Activated CD4-positive, CD25-positive, alpha-beta regulatory T cell (primary cell): ENCODE measurements at places on chromosomes 2 and 18.

DNA sequence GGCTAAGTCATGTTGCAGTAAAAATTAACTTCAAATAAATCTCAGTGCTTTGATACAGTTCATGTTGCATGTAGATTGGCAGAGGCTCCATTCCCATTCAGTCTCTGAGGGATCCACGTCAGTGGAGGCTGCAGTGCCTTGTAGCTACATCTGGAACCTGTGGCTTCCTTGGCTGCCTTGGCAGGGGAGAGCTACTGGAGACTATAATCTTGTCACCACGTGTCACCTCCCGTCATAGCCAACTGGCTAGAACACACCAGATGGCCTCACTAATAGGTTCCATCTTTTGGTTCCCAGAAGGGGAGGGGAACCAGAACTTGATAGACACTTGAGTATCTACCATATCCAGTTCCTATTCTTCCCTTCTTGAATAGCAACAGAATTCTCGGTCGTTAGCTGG, 28.4 kb downstream of the E2F6 start:
- no peak for DNase-seq

DNA sequence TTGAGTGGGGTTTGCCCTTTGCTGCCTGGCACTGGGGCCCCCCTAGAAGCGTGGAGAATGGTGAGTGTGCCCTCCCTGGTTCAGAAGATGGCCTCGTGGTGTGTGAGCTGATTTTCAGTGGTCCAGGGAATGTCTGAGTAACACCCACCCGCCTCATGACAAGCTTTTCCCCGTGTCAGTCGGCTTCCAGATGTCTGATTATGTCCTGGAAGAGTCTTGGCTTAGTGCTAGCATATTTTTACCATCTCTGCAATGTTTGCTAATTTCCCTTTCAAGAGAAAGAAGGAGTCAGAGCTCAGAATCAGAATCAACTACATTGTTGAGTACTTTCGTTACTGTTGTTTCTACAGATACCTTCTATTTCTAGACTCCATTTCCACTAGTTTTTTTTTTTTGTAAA, 214.7 kb downstream of the SEPTIN10 start:
- DNase-seq = no peak

DNA sequence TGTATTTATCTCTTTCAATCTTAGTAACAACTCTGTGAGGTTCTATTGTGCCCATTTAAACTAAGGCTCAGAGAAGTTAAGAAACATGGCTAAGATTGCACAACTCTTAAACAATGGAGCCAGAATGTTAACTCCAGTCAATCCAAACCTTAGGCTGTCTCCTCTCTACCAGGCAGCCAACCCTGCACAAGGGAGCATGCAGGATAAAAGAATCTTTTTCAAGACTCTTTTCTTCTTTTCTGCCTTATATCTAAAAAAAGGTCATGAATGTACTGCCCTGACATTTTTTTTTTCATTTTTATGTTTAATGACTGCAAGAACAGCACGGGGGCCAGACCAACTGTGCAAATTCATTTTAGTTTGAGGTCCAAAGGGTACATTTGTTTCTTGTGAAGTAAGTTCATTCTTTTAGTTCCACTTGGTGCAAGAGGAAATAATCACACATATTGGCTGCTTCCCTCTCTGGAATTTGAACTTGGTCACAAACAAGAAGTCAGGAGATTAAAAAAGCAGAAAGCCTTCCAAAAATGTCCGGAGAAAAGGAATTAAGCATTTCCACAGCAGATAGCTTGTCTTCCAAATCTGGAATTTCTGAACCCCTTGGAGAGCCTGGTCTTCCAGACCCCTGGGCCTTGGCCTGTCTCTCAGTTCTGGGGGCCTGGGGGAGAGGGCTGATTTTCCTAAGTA, 96.0 kb upstream of the RIOK3 start:
- DNase-seq = no peak

DNA sequence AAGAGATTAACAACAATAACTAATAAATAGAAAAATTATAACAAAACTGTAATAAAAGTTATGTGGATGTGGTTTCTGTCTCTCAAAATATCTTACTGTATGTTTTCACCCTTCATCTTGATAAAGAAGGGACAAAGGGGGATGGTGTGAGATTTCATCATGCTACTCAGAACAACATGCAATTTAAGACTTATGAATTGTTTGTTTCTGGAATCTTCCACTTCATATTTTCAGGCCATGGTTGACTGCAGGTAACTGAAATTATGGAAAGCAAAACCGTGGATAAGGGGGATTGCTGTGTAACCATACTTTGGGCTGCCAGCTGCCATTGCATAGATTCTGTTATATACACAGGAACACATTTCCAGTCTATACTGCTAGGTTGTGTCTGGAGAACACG, 45.6 kb downstream of the NEB start:
- DNase-seq = no peak

- no peak for DNase-seq
These were observed 77.2 kb upstream of the FIGN start for GRCh38 chr2:163812926-163813520.

DNA sequence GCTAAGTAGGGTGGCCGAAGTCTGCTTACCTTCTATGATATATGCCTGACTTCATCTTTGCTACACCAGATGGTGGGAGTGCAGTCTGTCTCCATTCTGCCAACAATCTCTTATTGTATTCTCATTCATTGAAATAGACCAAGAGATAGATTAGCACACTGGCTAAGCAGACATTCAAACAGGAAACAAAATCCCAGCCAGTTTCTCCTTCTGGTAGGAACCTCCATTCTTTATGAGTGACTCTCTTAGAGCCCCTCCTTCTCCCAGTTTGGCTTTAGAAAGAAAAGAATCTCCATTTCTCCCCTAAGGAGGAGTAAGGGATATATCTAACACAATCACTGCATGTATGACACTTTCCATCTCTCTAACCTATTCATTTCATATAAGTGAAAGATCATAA, 118.9 kb upstream of the COL5A2 start:
- DNase-seq = no peak

DNA sequence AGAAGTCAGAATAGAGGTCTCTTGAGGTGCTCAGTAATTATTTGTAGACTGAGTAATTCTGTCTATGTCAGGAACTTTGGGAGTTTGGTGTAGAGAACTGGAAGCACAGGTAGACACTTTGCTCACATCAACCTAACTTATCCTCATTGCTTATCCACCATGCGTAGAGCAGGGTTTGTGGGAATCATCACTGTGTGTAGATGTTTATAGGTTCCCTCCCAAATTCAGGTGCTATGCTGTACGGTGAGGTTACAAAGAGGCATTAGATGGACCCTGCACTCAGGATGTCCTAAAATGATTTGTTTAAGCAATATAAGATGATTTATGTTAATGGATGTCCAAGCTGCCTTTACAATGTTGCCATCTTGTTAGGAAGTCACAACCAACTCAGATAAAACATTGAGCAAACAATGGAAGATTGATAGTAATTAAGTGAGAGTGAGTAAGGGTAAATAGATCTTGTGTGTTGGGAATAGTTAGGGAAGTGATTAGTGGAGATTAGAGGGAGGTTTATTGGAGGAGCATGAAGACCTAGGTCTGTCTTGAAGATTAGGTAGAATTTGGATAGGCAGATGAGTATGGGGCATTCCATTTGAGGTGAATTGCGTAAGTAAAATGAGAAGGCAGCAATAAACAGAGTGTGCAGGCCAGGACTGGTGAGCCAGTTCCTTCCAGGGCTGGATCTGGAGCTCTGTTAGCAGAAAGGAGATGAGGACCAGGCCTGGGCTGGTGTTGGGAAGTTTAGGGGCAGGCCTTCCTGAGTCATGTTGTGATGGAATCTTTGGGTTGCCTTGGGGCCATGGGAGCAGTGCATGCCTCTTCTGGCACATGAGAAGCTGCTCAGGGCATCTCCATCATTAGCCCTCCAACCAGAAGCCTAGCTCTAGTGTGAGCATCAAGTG, 12.1 kb downstream of the EPAS1 start:
- no peak for DNase-seq

- DNase-seq = no peak
These were observed 60.6 kb downstream of the SMAD7 start for GRCh38 chr18:48889981-48890762.

- no peak for DNase-seq
These were observed 3.7 kb downstream of the SP140L start for GRCh38 chr2:230330725-230331124.

DNA sequence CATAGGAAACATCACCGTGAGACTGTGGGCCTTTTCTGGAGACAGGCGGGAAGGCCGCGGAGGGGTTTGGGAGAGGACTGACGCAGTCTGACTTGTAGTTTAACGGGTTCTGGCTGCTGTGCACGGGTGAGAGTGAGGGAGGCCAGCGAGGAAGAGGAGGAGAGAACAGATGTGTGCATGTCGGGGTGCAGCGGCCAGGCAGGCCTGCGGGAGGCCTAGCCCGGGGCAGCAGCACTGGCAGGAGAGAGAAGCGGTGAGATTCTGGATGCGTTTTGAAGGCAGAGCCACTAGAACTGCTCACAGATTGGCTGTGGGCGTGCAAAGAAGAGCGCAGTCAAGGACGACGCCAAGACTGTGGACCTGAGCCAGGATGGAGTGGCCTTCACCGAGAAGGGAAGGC, 53.9 kb downstream of the PTGR3 start:
- DNase-seq = no peak

- DNase-seq = no peak
These were observed 37.0 kb upstream of the CLASP1 start for GRCh38 chr2:121686218-121686617.

DNA sequence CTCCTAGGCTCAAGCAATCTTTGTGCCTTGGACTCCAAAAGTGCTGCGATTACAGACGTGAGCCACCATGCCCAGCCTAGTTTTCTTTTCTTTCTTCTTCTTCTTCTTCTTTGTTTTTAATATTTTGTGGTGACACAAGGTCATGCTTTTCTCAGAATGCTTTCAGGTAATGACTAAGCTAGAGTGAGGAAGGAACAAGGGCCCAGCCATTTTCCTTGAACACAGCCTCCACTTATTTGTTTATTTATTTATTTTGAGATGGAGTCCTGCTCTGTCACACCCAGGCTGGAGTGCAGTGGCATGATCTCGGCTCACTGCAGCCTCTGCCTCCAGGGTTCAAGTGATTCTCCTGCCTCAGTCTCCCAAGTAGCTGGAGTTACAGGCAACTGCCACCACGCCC, 74.3 kb upstream of the ST3GAL5 start:
- no peak for DNase-seq

DNA sequence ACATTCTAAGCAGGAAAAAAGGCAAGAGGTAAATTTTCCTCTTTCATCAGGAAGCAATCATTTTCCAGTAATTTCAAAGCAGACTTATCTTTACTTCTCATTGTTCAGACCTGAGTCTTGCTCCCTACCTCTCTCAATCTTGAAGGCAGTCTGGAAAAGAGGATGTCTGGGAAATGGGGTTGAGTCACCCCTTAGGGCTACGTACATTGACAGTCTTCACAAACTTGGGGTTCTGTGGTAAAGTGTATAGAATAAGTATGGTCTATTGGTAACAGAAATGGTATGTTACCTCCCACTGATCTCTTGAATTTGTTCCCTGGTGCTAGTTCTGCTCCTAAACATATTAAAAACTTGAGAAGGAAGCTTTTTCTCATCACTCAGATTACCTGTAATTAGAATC, 361.3 kb downstream of the SS18 start:
- DNase-seq = no peak

GRCh38 chr2:33059471-33060156, 112.9 kb downstream of the LTBP1 start:
- no peak for DNase-seq

- no peak for DNase-seq
These were observed 3.3 kb downstream of the KCNIP3 start for GRCh38 chr2:95300450-95300849.

DNA sequence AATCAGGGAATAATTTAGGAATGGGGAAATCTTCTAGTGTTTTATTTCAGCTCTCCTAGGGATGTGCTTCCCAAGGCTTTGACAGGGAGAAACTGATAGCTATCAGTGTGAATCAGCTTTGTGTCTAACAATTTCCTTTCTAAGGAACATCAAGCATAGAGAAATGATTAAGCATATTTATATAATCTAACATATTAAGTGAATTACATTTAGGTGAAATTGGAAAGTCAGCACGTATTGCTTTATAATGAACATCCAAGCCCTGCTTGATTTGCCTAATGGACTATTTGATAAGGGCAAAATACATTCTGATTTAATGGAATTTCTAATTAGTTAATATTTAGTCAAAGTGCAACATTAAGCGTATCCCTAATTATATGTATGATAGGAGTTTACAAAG, 19.5 kb upstream of the TSPYL6 start:
- no peak for DNase-seq

DNA sequence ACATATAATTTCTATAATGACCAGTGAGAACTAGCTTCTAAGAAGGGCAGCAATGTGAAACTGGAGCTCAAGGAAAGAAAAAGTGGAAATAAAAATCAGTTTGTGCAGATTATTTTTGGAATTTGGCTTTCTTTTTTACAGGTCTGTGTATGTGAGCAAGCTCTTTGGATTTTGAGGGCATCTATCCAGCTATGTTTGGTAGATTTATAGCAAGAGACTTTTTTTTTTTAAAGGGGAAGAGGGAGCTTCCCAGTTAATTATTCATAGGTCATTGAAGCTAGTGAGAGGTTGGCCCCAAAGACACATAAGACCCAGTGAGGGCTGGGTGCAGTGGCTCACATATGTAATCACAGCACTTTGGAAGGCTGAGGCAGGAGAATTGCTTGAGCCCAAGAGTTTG, 24.0 kb upstream of the COLEC12 start:
- DNase-seq = no peak

DNA sequence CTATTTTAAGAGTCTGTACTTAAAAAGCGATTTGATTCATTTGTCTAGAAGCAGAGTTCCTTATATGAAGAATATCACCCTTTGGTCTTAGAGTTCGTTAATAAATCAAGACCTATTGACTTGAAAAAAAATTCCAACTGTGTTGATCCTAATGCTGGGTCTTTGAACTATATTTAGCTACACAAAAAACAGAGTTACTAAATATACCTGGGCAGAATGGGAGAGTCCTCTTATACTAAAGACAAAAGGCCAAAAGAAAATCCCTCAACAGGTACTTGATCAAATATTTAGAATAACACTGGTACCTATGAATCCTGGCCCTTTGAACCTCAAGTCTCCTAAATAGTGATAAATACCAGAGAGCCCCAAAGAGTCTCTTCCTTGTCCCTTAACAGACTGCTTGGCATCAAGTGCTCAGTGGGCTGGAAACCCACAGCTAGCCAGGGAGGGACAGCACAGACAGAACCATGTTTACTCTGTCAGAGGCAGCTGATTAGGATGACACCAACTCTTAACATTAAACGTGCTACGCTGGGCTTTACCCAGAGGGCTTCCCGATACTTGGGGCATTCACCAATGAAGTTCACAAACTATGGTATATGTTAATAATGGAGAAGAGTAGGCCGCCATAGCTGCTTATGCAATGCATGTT, 95.1 kb downstream of the FIGN start:
- DNase-seq = no peak
